ENCODE measurements at places on chromosomes 1 and 21.

- DNase-seq: no peak
Measured at GRCh38 chr1:118990513-118991152, 2.5 kb upstream of the TBX15 start.

GRCh38 chr1:26706315-26706714, 10.5 kb downstream of the ARID1A start:
- no peak for DNase-seq

DNA sequence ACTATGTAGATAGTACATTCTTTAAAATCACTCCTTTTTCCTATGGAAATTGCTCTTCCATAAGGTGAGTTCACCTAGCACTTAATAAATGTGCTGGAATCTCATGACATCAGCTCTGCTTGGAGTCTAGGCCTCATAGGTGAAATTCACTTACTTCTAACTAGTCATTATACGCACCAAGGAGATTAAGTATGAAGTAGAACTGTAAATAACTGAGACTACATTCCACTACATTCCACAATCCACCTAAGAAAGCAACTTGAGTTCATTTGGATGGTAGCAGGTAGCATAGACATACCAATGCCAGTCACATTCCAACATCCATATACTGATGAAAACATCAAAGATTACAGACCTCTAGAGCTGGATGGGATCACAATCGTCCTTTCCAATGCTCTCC, 64.3 kb downstream of the NIBAN1 start:
- no peak for DNase-seq

DNA sequence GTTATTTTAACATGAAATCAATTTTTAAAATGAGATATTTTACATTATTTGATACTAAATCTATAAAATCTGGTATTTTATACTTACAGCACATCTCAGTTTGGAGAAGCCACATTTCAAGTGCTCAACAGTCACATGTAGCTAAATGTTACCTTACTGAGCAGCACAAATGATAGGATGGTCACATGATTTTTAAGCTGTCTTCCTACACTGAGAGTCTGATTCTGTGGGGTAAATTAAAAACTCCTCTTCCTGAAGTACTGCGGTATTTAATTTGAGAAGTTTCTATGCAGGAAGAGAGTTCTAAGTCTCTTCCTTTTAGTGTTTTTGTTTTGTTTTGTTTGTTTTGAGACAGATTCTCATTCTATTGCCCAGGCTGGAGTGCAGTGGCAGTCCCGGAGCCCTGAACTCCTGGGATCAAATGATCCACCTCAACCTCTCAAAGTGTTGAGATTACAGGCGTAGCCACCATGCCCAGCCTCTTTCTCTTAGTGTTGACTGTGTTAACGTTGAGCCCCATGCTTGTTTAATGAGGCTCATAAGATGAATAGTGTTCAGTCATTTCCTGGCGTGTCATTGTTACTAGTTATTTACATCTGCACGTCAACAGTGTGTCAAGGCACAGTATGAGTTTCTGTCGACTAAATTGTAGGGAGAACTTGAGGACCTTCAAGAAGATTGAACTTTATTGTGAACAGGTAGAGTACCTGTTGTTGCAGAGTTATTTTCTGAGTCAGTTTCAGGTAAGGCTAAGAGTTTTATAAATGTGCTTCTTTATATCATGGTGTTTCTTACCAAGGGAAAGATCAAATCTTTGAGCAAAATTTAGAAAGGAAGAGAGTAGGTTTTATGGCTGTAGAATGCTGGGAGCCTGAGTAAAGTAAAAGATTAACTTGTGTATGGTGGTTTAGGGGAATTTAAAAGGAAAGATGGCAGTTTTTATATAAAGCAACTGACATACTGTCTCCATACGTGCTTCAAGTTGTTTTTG, 3.3 kb downstream of the CNST start:
- DNase-seq: no peak

GRCh38 chr1:213596729-213597128, 391.0 kb upstream of the PROX1 start:
- no peak for DNase-seq

DNA sequence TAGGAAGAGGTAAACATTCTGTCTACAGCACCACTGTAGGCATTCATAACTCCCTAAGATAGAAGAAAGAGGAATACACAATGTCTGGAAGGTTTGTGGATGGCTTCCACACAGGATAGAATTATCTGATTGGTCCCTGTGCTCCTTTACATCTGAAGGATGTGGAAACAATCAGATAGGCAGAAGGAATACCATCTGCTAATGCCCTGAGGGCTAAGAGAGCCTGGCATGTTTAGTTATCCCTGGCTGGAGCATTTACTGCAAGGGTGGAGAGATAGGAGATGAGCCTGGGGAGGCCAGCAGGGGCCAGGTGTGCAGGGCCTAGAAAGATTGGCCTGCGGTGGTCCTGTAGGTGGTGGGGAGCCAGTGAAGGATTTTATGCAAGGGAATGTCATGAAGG, 8.6 kb upstream of the ACBD3 start:
- no peak for DNase-seq

DNA sequence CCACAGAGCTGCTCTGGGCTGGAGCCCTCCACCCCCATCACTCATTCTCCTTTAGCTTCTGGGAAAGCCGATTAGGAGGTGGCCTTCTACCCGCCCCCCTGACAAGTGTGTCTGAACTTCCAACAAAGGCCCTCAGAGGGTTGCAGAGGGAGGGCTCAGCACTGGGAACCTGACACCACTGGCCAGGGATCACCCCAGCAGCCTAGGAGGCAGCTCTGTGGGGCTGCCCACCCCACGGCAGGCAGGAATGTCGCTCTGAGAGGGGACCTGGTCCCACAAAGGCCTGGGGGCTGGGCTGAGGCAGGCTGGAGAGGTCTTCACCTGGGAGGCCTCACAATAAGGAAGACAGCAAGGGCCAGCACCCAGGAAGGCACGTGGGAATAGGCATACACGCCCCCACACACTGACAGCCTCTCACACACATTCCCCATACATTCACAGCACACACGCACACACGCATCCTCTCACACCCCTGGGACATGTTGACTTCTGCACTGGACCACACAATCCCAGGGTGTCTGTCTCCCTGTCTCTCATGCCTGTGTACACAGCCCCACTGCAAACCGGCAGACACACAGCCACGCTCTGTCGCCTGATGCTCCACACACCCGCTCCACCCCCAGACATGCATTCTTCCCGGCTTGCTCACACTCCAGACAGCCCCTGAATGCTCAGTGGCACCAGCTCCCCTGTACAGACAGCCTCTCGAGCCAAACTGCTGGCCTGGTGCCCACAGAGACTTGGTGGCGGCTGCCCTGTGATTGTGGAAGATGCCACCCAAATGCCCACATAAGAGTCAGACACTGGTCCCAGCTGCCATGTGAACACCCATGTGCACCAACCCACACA, 30.7 kb downstream of the DMBX1 start:
- DNase-seq: no peak

- DNase-seq: no peak
Measured at GRCh38 chr1:6207075-6207885, 1.4 kb downstream of the RNF207 start.

DNA sequence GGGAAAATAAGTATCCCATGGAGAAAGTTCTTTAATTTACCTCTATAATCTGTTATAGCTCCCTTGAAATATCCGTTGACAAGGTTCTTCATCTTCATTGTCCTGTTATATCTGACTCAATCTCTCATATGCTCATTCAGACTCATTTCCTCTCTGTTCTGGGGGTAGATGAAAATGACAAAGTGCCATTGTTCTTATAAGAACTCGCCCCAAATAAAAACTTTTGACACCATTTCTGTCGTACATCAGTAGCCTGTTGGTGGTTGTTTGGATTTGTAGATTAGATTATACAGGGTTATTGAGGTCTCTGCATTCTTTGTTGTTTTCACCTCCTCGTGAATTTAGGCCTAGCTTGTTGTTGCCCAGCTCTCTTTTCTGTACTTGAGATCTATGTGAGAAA, 55.2 kb upstream of the IPO9 start:
- no peak for DNase-seq

- no peak for DNase-seq
Measured at GRCh38 chr1:219570937-219571336, 42.0 kb downstream of the ZC3H11B start.

DNA sequence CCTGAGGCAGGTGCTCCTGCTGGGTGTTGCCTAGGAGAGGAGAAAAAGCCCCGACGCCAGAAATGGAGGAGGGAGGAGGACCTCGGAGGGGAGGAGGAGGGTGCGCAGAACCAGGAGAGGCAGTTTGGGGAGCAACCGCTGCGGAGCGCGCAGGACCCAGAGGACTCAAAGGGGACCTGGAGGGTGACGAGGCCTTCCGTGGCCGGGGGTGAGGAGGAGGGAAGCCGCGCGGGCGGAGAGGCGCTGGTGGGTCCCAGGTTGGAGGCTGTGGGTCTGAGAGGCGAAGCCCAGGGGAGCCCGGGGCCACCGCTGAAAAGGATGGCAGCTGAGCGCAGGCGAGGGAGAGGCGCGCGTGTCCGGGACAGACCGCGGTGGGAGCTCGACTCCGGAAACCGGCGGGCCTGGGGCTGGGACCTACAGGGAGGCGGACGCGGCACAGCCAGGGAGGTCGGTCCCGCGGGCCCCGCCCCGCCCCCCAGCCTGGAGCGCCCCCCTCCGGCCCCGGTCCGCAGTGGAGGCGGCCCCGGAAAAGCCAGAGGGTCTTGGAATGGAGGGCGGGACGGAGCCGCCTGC, 15.1 kb downstream of the RNF223 start:
- no peak for DNase-seq

DNA sequence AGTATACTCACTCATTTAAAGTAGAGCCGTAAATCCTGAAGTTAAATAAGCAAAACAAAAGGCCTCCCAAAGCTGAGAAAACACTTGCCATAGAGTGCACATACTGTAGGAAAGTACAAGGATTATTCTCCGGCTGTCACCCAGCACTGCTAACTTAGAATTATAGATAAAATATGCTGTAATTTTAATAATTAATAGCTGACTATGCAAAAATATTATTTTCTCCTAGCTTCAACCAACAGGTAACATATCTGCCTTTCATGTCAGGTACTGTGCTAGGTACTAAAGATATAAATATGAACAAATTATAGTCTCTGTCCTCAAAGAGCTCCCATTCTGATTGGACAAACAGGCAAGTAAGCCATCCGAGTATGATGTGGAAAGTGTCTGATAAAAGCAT, 233.2 kb downstream of the FGGY start:
- no peak for DNase-seq

DNA sequence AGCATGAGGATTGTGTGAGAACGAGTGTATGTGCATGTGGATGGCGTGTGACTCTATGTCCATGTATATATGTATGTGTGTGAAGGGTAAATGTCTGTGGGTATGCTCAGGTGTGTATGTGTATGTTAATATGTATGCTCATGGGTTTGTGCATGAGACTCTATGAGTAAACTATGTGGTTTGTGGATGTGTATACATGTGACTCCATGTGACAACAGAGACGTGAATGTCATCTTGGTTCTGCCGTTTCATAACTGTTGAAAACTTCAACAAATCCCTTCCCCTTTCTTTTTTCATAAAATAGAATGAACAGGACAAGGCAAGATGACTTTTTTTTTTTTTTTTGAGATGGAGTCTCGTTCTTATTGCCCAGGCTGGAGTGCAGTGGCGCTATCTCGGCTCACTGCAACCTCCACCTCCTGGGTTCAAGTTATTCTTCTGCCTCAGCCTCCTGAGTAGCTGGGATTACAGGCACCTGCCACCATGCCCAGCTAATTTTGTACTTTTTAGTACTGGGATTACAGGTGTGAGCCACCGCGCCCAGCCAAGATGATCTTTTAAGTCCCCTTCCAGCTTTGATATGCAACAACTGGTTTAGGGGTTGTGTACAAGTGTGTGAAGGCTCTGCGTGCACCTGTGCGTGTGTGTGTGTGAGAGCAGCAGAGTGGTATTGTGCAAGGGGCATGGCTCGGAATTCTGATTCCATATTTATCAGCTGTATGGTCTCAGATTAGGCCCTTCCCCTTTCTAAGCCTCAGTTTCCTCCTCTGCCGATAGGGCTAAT, 106.3 kb downstream of the EBNA1BP2 start:
- DNase-seq: no peak

GRCh38 chr1:40980453-40981121, 1.1 kb downstream of the CTPS1 start:
- peak; percentile 34 for DNase-seq

GRCh38 chr1:84859866-84860265, 33.1 kb downstream of the LPAR3 start:
- DNase-seq: no peak

DNA sequence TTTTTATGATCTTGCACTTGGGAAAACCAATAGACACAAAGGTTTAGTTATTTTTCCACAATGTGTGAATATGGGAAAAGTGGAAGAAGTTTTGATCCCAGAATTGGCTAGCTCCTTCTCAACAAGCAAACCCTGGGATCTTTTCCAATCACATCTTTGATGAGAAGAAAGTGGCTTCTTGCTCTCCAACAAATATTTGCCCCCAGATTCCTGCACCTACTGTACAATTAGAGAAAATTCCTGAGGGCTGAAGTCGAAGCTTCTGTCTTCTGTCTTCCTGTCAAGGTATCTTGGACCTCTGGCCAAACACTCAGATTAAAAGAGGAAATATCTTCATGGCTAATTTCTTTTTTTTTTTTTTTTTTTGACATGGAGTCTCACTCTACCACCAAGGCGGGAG, 113.1 kb upstream of the SLC45A1 start:
- no peak for DNase-seq

DNA sequence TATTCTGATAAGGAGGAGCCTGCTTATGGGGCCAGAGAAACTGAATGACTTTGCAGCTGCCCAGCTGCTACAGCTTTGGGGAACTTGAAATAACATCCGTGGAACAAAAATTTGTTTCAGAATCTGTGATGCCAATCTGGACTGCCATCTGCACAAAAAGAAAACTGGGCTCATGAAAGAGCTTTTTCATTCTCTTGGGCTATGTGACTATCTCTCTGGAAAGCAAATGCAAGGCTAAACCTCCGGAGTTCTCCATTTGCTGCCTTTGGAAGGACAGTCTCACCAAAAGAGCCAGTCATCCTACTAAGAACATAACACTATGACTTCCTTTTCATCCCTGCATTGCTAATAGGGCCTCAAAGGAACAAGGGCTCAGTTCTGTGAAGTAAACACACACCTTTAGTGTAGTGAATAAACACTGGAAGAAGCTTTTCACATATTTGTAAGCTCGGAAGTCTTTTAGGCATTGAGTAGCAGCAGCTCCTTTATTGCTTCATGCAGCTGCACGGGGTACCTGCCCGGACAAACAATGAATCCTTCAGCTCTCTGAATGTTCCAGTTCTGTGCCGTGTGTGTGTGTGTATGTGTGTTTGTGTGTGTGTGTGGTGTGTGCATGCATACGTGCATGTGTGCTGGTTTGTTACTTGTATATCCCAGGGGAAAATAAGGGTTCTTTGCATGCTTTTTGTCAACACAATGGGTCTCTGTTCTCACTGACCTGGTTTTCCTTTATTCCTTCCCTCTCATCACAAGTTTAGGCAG, 255.5 kb upstream of the SGIP1 start:
- no peak for DNase-seq

- no peak for DNase-seq
Measured at GRCh38 chr1:15970911-15971310, 5.0 kb downstream of the ZBTB17 start.
